ENCODE measurements at places on chromosomes 4 and X. TPM values are rescaled to one million over a fixed set of nuclear protein-coding genes. Genes with fewer than 3 reads are reported as not detected.

GRCh38 chrX:153381684-153382532, 19.2 kb downstream of the PNMA6E start:
- H3K4me1 ChIP-seq, result no peaks in the 10 kb centered on the region
- H3K27me3 ChIP-seq, result peaks cover 3% of the 10 kb centered on the region
- H3K27ac ChIP-seq, result no peak overlapping the region
- no peak overlapping the region for H3K4me3 ChIP-seq
- DNase-seq, result no peak

DNA sequence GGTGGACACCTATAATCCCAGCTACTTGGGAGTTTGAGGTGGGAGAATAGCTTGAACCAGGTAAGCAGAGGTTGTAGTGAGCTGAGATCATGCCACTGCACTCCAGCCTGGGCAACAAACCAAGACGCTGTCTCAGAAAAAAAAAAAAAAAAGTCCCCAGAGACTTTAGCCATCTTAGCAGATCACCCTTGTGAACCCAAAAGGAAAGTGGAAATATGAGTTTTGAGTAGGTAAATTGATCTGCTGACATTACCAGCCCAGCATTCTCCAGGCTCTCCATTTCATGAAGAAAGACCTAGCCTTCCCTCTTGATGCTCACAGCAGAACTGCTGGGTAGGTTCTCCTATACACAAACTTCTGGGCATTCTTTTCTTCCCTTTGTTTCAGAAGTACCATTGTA, 24.5 kb upstream of the HNRNPD start:
- no peak overlapping the region for H3K4me3 ChIP-seq
- H3K27me3 ChIP-seq, result peaks cover 10% of the 10 kb centered on the region
- H3K27ac ChIP-seq, result no peak overlapping the region
- no peak for DNase-seq

- H3K36me3 ChIP-seq, result peaks cover 41% of the 10 kb centered on the region
- DNase-seq, result no peak
- H3K4me1 ChIP-seq, result no peaks in the 10 kb centered on the region
- H3K4me3 ChIP-seq, result no peak overlapping the region
- H3K27ac ChIP-seq, result no peak overlapping the region
Observed at GRCh38 chr4:55879224-55879623, 25.8 kb downstream of the EXOC1 start.

GRCh38 chr4:88022289-88022688, 14.9 kb downstream of the PKD2 start:
- no peak overlapping the region for H3K27ac ChIP-seq
- H3K27me3 ChIP-seq, result no peaks in the 10 kb centered on the region
- peaks cover 70% of the 10 kb centered on the region for H3K36me3 ChIP-seq
- peaks cover 3% of the 10 kb centered on the region for H3K4me1 ChIP-seq

DNA sequence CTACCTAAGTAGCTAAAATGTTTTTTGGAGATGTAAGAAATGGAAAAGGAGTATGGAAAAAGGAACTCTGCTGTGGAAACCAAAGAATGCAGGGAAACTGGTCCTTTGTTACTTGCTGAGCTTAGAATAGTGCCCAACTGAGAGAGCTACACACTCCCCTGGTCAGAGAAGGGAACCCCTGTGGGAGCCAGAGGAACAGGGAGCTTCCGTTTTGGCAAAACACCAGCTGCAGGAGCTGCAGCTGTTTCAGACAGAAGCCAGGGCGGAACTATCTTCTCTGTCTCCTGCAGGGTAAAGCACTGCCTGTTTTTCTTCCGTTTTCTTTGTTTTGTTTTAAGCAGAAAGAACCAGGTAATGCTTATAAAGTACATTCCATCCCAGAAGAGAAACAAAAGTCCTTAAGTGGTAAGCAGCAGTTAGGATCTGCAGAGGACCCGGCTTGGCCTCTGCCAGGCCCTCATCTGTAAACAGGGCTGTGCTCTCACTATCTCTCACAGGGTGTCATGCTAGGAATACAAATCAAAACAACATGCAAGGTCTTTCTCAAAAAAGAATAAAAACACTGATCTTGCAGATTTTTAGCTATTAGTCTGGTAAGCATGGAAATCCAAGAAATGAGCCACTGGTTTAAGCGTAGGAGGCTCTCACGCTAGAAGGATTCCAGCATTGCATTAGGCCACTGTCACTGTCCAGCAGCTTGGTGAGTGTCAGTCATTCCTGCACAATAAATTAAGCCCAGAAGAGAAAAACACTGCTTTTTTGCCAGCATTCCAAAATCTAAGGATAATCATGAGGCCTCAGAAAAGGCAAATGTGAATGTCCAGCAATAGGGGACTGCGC, 76.1 kb downstream of the CHST7 start:
- no peak overlapping the region for H3K27ac ChIP-seq
- no peak overlapping the region for H3K4me3 ChIP-seq
- H3K36me3 ChIP-seq, result peaks cover 35% of the 10 kb centered on the region
- no peak for DNase-seq

GRCh38 chrX:131235768-131236545, 53.1 kb downstream of the IGSF1 start:
- no peak overlapping the region for H3K4me3 ChIP-seq
- no peaks in the 10 kb centered on the region for H3K27me3 ChIP-seq
- no peak overlapping the region for H3K27ac ChIP-seq

DNA sequence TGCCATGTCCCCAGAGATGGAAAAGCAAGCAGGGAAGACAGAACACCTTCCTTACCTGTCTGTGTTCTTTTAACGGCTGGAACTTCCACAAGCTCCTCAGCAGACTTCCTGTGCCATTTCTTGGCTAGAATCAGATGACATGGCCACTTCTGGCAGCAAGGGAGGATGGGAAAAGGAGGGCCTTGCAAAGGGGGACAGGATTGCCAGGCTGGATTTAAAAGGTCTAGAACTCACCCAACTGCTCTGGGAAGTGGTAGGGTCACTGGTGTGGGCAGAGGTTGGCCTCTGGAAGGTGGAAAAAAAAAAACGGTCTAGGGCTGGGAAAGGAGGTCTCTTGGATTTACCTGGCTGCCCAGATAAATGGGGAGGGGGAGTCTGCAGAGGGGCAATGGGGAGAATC, 1.6 kb upstream of the USP11 start:
- H3K27ac ChIP-seq, result no peak overlapping the region
- no peak for DNase-seq
- no peaks in the 10 kb centered on the region for H3K27me3 ChIP-seq
- H3K36me3 ChIP-seq, result peaks cover 33% of the 10 kb centered on the region

DNA sequence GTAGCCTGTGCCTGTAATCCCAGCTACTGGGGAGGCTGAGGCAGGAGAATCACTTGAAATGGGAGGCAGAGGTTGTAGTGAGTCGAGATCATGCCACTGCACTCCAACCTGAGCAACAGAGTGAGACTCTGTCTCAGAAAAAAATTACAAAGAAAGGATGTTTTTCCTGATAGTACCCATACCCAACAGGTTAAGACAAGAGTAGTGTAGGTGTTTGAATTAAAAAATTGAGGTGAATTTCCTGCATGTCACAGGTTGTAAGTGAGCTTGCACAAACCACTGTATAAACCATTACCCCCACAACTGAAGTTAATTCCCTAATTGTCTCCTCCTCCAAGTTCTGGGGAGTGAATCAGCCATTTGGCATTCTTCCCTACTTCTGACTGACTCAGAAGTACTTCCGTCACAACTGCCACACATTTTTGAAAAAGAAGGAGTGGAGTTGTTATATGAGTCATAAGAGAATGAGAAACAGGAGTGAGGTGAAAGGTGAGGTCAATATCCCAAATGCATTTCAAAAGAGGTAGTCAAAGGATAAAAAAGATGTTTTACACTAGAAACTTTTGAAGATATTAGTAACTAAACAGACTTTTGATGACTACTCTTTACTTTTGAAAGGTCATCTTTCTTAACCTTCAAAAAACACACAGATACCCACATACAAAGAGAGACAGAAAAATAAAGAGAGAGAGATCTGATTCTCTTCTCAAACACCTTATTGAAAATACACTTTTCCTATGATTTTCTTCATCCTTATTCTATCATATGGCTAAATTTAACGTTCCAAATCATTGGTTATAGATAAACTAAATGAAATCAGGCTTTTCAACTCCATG, 134.5 kb downstream of the BTC start:
- DNase-seq, result no peak
- H3K27ac ChIP-seq, result no peak overlapping the region
- H3K36me3 ChIP-seq, result no peaks in the 10 kb centered on the region

- peaks cover 13% of the 10 kb centered on the region for H3K27me3 ChIP-seq
- H3K36me3 ChIP-seq, result no peaks in the 10 kb centered on the region
- no peaks in the 10 kb centered on the region for H3K4me1 ChIP-seq
- H3K4me3 ChIP-seq, result no peak overlapping the region
- H3K27ac ChIP-seq, result no peak overlapping the region
Observed at GRCh38 chr4:76729460-76729859, 168.5 kb downstream of the SOWAHB start.

- no peaks in the 10 kb centered on the region for H3K36me3 ChIP-seq
- DNase-seq, result peak; percentile 11
Observed at GRCh38 chr4:6372649-6373525, 99.5 kb downstream of the PPP2R2C start.

DNA sequence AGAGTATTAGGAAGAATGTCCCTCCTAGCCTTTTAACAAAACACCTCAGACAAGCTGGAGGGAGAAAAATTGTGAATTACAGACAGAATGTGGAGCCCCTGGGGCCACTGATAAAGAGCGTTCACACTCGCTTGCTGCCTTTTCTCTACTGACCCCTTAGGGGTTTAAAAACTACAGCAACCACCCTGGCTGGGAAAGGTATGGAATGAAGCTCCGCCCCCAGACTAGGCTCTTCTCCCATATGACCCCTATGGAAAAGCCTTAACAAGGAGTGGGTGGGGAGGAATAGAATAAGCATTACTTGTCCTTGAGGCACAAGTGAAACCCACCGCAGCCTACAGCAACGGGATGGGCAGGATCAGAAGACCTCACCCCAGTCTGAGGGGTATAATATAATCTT, 26.3 kb downstream of the ANKRD50 start:
- H3K27ac ChIP-seq, result no peak overlapping the region
- H3K36me3 ChIP-seq, result no peaks in the 10 kb centered on the region
- H3K27me3 ChIP-seq, result no peaks in the 10 kb centered on the region

- no peak for DNase-seq
- H3K27me3 ChIP-seq, result no peaks in the 10 kb centered on the region
- peaks cover 26% of the 10 kb centered on the region for H3K36me3 ChIP-seq
- H3K4me1 ChIP-seq, result peaks cover 30% of the 10 kb centered on the region
- peak overlapping the region; percentile 66 for H3K4me3 ChIP-seq
Observed at GRCh38 chrX:45852884-45853283, 652.2 kb upstream of the DIPK2B start.

TMEM31 gene
- total RNA-seq, result not detected

MAGEA6 gene
- not detected for total RNA-seq

GRCh38 chrX:129125122-129125914, 398.0 kb downstream of the SMARCA1 start:
- no peaks in the 10 kb centered on the region for H3K4me1 ChIP-seq
- H3K27ac ChIP-seq, result no peak overlapping the region
- H3K4me3 ChIP-seq, result no peak overlapping the region
- no peak for DNase-seq
- H3K36me3 ChIP-seq, result no peaks in the 10 kb centered on the region

DNA sequence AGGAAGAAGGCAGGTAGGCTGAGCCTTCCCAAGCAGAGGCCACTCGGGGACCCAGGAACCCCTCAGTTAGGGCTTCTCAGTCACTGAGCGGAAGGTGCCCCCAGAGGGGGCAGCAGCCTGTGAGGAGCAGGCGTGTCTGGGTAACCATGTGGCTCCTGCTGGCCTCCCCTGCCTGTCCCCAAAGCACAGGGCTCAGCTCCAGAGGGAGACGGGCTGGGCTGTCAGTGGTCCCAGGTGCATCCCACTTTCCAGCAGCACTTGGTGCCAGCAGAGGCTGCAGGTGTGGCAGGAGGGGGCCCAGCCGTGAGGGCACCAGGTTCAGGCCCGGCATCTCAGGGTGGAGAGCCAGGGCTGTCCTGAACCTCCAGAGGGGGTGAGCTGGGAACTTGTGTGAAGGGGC, 22.7 kb downstream of the TACC3 start:
- no peaks in the 10 kb centered on the region for H3K4me1 ChIP-seq
- no peak overlapping the region for H3K4me3 ChIP-seq
- H3K27me3 ChIP-seq, result no peaks in the 10 kb centered on the region
- no peak overlapping the region for H3K27ac ChIP-seq
- peaks cover 49% of the 10 kb centered on the region for H3K36me3 ChIP-seq

LRCH2 gene
- not detected for total RNA-seq

DNA sequence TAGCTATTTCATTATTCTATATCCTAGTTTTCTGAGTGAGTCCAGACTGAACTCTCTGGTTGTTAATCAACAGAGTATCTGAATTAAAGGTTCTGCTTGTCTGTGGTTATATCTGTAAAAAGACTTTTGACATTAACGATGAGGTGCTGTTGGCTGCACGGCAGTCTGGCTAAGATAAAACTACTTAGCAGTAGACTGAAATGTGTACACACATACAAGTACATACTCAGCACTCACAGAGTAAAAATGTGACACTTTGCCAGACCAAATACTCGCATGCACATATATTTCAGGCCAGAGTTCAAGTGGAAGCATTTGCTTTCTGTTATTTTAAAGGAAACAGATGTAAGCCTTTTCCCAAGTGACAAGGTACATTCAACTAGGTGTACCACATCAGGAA, 80.5 kb downstream of the PRDM5 start:
- H3K4me3 ChIP-seq, result no peak overlapping the region
- no peaks in the 10 kb centered on the region for H3K36me3 ChIP-seq
- peaks cover 22% of the 10 kb centered on the region for H3K4me1 ChIP-seq
- DNase-seq, result no peak

UVSSA gene
- 23.5 TPM for total RNA-seq

DNA sequence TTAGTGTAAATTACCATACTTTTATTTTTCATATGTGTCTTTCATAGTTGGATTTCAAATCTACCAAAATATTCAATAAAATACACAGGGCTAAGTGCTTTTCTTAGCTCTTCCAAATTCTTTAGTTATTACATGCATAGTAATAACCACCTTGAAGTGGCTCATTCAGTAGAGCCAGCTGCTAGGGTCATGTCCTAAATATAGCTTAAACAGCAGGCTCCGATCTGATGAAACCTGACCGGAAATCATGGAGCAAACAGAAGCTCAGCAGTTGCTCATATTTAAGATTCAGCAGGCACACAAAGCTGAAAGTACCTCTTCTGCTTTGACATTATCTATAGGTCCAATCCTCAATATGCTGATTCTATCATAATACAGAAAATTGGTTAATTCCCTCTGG, 1470.4 kb downstream of the ADGRL3 start:
- no peaks in the 10 kb centered on the region for H3K4me1 ChIP-seq
- no peaks in the 10 kb centered on the region for H3K36me3 ChIP-seq
- H3K27ac ChIP-seq, result no peak overlapping the region
- no peak overlapping the region for H3K4me3 ChIP-seq

Data from activated T-helper 2 cell treated with anti-CD3 and anti-CD28 coated beads, Interferon-gamma antibody, Interleukin-2, Interleukin-4, amounts not matched to agents 10 μg/mL and 5 μg/mL and 100 μg/mL, durations not matched to agents 14 hours and 24 hours and 36 hours (primary cell).